ENCODE measurements at places on chromosomes 1 and 21.

GRCh38 chr1:235892202-235892601, 25.5 kb upstream of the LYST start:
- no peak for DNase-seq

- no peak for DNase-seq
Observed at GRCh38 chr21:35976929-35977328, 83.4 kb downstream of the SETD4 start.

DNA sequence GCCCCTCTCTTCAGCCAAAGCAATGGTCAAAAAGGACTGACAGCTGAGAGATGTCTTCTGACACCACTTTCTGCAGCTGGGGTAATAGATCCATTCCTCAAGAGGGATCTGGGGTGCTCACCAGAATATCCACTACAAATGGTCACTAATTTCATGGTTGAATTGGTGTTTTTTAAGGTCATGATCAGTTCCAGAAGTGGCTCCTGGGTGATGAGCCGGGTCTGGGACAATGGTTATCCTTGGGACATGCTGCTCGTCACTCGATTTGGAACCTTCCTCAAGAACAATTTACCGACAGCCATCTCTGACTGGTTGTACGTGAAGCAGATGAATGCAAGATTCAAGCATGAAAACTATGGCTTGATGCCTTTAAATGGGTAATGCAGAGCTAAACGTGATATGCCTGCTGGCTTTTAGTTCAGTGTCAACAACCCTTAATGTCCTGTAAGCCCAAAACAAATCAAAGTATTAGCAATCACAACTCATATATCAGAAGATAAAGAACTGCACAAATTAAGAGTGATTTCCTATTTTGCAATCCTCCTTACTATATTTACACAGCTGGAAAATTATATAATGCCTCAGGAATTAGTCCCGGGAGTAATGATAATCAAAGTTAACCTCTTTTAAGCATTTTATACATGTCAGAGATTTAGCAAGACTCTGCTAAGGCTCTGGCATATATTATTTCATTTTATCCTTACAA, 20.1 kb downstream of the FMO3 start:
- DNase-seq = no peak

DNA sequence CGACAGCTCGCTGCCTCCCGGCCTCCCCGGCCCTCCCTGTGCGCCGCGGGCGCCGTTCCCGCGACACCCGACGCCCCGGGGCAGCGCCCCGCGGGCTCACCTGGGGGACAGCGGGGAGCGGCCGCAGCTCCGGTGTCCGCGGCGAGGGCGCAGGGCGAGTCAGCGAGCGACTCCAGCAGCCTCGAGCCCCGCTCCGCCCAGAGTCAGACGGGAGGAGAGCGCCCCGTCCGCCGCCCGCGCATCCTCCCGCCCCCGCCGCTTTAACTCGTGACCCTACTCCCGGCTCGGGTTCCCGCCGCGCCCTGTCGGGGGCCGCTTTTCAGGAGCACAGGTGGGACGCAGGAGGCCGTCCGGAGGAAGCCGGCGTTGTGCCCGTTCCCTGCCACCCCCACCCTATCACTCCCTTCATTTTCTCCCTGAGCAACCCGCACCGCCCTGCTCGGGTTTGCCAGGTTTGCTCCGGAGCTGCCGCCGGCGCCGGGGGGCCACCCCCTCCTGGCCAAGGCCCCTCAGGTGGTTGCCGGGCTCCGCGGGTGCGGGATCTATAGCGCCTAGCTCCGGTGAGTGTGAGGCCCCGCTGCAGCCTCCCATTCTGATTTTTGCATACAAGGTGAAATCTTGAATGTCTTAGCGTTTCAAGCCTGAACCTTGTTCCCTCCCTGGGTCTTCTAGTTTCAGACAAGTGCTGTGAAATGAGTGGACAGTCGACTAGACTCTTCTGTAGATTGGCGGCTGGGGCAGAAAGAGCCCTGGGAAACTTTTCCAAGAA, at the start of gene MCOLN3:
Gene MCOLN3 (minus strand): TSS at position 205 of the 769 bp plus-strand sequence. CDS start 3,140 bp downstream, outside the sequence.
- DNase-seq = no peak

DNA sequence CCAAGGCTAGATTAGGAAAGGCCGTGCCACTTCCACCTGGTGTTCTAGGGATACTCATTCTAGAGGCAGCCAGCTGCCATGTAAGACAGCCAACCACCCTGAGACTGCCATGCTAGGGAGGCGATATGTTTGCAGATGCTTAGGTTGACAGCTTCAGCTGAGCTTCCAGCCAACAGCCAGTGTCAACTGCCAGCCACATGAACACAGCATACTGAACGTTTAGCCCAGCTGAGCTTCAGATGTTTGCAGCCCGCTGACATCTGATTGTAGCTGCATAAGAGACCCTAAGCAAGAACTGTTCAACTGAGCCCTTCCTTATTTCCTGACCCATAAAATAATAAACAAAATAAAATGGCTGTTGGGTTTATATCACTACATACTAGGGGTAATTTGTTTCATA, 5.0 kb upstream of the KCNC4 start:
- no peak for DNase-seq

GRCh38 chr1:231279081-231279480, 38.1 kb downstream of the GNPAT start:
- DNase-seq = no peak

DNA sequence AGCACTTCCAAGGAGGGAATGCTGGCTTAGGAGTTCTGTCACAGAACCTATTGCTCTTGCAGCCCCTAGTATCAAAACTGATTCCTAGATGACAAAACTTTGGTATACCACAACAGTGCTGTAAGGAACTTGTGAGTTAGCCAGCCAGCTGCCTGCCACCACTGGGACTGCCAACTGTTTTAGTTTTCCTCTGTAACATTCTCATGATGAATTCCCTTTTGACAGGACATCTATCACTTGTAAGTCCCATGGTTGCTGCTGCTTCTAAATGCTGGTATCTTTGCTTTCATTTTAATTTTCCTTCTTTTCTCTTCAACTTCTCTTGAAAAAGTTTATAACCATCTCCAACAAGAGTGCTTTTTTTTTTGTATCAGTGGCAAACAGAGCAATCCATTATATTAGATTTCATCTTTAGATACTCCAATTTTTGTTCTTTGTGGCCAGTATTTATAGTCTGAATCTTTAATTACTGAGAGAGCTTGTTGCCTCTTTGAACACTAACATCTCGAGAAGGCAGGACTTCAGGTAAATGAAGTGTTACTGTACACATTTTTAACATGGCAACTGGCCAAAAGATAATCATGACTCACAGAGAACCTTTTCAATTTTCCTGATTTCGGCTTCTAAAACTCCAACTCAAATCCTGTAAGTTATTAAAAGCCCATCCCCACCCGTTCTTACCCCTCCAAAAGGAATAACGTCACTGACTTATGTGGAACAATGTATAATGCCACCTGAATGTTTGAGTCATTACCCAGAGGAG, 19.8 kb downstream of the DBT start:
- no peak for DNase-seq

GRCh38 chr1:27658951-27659496, 13.0 kb downstream of the IFI6 start:
- no peak for DNase-seq

DNA sequence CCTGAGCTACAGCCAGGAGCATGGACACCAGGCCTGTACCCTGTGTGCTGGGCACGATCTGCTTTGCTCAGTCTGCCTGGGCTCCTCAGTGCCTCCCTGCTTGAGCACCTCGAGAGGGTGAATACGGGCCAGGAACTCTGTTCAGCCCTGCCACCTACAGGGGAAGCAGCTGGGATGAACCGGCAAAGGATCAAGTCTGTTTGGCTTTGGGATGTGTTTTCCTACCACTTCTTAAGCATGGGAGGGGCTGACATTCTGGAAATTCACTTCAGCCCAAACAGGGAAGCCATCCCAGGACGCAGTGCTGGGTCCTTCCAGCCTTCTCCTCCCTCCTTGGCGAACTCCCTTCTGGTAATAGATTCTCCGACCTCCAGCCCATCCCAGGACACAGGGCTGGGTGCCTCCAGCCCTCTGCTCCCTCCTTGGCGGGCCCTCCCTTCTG, 55.8 kb upstream of the SELENON start:
- peak; percentile 54 for DNase-seq

- DNase-seq = no peak
Observed at GRCh38 chr1:77424236-77424635, 142.4 kb downstream of the AK5 start.

DNA sequence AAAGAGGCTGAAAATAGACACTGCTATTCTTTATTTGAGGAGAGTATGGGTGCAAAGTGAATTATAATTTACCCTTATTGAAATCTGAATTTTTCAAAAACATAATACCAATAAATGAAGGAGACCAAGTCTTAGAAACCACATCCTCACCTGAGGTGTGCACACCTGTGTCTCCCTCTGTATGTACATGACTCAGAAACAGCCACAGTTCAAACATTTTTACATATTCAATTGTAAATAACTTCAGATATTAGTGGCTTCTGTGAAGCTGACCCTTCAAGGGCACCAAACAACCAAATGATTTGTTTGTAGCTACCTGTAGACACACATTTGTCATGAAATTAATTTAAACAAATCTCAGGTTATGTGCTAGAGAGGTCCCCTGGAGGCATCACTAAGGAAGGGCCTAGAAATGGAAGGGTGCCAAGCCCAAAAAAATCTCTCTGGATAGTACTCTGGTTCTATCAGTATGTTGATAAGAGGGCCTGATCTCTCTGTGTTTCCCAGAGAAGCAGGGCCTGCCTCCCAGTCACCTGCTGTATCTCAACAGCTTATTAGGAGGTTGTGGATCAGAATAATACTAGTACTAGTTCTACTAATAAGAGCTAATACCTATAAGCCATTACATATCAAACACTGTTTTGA, 28.1 kb downstream of the ERI3 start:
- no peak for DNase-seq

DNA sequence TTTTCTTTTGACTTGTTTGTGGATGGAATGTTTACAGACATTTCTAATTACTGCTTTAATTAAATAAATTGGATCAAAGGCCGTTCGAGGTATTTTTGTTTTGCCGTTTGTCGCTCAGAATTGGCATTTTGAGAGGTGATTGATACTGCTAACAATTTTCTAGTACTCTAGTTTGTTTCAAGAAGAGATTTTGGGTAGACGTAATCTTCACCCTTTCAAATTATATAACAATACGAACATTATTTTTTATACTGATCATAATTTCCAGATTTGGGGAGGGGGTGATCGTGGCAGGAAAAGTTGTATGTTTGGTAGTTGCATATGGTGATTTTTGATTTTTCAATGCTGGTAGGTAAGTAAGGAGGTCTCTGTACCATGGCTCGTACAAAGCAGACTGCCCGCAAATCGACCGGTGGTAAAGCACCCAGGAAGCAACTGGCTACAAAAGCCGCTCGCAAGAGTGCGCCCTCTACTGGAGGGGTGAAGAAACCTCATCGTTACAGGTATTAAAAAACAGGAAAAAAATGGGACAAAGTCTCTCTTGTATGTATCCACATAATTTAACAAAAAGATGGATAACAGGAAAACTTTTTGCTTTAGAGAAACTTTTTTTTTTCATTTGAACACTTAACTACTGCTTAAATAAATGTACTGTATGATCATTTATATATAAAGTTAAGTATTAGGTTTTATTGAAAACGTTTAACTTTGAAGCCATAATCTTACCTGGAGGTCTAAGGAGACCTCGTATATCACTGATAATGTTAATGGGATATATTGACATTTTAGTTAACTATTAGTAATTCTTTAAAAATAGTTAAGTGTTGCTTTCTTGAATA, 1.7 kb downstream of the H3-3A start:
- DNase-seq = no peak

Measured in cerebellar nuclear complex (tissue), 1 donor.